ENCODE measurements at places on chromosomes 5 and 9.

- no peak for DNase-seq
Observed at GRCh38 chr5:1785984-1786383, 13.7 kb downstream of the MRPL36 start.

- DNase-seq = no peak
Observed at GRCh38 chr5:16803831-16804230, 132.3 kb downstream of the MYO10 start.

GRCh38 chr5:151139015-151139414 lies 18.6 kb downstream of the ANXA6 start:
- no peak for DNase-seq

GRCh38 chr5:98214240-98215051 lies 559.0 kb upstream of the RGMB start:
- DNase-seq = no peak
